Uterus (tissue), 4 donors: ENCODE measurements at places on chromosomes 12 and 14. TPM values are rescaled to one million over a fixed set of nuclear protein-coding genes. Genes with fewer than 3 reads are reported as not detected.

Gene KCNA5
- 2.7 TPM for total RNA-seq

Gene IGF1
- 3.6 TPM for total RNA-seq

Gene TESPA1
- total RNA-seq = not detected

Gene MYO1A
- total RNA-seq = 1.3 TPM

DNA sequence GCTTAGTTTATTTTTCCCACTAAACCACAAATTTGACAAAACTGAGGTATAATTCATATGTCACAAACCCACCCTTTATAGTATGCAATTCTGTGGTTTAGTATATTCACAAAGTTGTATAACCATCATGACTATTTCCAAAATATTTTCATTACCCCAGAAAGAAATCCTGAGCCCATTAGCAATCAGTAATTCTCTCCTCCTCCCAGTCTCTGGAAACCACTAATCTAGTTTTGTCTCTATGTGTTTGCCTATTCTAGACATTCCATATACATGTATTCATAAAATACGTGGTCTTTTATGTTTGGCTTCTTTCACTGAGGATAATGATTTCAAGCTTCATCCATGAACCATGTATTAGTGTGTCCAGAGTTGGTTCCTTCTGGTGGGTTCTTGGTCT lies 267.6 kb downstream of the AEBP2 start:
- H3K27me3 ChIP-seq = no peaks in the 10 kb centered on the region
- no peak overlapping the region for H3K4me3 ChIP-seq
- H3K4me1 ChIP-seq = no peaks in the 10 kb centered on the region
- H3K27ac ChIP-seq = no peak overlapping the region

Gene PLEKHG7
- total RNA-seq = not detected

- H3K27ac ChIP-seq = no peak overlapping the region
- no peak for DNase-seq
- H3K27me3 ChIP-seq = no peaks in the 10 kb centered on the region
- H3K4me1 ChIP-seq = no peaks in the 10 kb centered on the region
Measured at GRCh38 chr12:81570234-81570633, 188.9 kb downstream of the PPFIA2 start.

GRCh38 chr14:54599966-54600716 lies 33.2 kb downstream of the SAMD4A start:
- H3K4me3 ChIP-seq = no peak overlapping the region
- no peak for DNase-seq
- no peaks in the 10 kb centered on the region for H3K36me3 ChIP-seq

- H3K4me3 ChIP-seq = peak overlapping the region; percentile 40
- H3K27me3 ChIP-seq = no peaks in the 10 kb centered on the region
- H3K36me3 ChIP-seq = no peaks in the 10 kb centered on the region
- no peak overlapping the region for H3K27ac ChIP-seq
Measured at GRCh38 chr12:98456576-98457573, 58.5 kb upstream of the TMPO start.

- no peaks in the 10 kb centered on the region for H3K27me3 ChIP-seq
- H3K27ac ChIP-seq = no peak overlapping the region
- no peaks in the 10 kb centered on the region for H3K36me3 ChIP-seq
- no peak for DNase-seq
- no peaks in the 10 kb centered on the region for H3K4me1 ChIP-seq
Measured at GRCh38 chr14:100827101-100828021, 1.4 kb downstream of the MEG3 start.

DNA sequence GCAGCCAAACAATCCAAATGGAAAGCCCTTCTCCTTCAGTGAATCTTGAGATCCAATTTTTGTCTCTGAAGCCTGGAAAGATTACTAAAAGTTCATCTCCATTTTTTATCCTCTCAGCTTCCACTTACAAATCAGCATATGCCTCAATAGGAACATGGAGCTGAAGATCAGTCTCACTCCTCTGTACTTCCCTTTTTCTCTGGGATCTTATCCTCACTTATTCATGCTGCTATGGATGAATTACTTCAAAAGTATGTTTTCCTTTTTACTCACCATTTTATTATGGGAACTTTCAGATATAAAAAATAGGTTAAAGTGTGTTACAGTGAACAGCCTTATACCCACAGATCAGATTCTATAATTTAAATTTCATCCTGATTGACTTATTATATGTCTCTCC lies 14.4 kb upstream of the NTF3 start:
- DNase-seq = no peak
- H3K27ac ChIP-seq = no peak overlapping the region
- no peaks in the 10 kb centered on the region for H3K27me3 ChIP-seq
- H3K36me3 ChIP-seq = no peaks in the 10 kb centered on the region
- no peak overlapping the region for H3K4me3 ChIP-seq

GRCh38 chr12:1581973-1582708 lies 12.2 kb downstream of the FBXL14 start:
- H3K36me3 ChIP-seq = no peaks in the 10 kb centered on the region
- H3K4me1 ChIP-seq = no peaks in the 10 kb centered on the region
- H3K4me3 ChIP-seq = no peak overlapping the region
- H3K27me3 ChIP-seq = no peaks in the 10 kb centered on the region
- no peak overlapping the region for H3K27ac ChIP-seq
- no peak for DNase-seq

DNA sequence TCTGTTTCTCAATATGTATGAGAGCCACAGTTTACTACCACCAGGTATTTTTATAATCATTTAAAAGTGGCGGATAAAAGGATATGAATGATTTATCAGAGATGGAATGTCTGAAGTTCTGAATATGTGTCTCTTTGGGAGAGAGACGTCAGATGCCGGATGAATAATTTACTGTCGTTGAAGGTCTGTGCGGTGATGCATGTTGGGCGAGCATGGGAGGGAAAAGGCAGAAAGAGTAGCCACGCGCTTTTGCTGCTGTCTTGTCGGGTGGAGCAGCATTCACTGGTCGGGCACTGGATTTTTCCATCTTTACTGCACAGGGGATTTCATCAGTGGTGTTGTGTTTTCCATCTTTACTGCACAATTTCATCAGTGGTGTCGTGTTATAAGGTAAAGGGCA lies 65.6 kb downstream of the SYNE2 start:
- DNase-seq = no peak
- H3K27me3 ChIP-seq = no peaks in the 10 kb centered on the region
- no peak overlapping the region for H3K27ac ChIP-seq
- H3K4me1 ChIP-seq = peaks cover 4% of the 10 kb centered on the region
- no peaks in the 10 kb centered on the region for H3K36me3 ChIP-seq

GRCh38 chr14:81946834-81947798 lies 413.5 kb upstream of the SEL1L start:
- H3K27ac ChIP-seq = no peak overlapping the region
- no peak overlapping the region for H3K4me3 ChIP-seq
- no peak for DNase-seq
- no peaks in the 10 kb centered on the region for H3K27me3 ChIP-seq
- no peaks in the 10 kb centered on the region for H3K4me1 ChIP-seq
- H3K36me3 ChIP-seq = no peaks in the 10 kb centered on the region

- H3K4me1 ChIP-seq = peaks cover 4% of the 10 kb centered on the region
- no peaks in the 10 kb centered on the region for H3K27me3 ChIP-seq
- peak overlapping the region; percentile 74 for H3K4me3 ChIP-seq
- peak overlapping the region; percentile 100 for H3K27ac ChIP-seq
Measured at GRCh38 chr14:22870811-22871223, 723 bp upstream of the LRP10 start.

Gene ADAM21
- total RNA-seq = not detected

- DNase-seq = no peak
- H3K36me3 ChIP-seq = no peaks in the 10 kb centered on the region
- H3K4me1 ChIP-seq = no peaks in the 10 kb centered on the region
- peak overlapping the region; percentile 38 for H3K27ac ChIP-seq
- no peak overlapping the region for H3K4me3 ChIP-seq
Measured at GRCh38 chr14:22898302-22899090, 15.5 kb downstream of the REM2 start.

GRCh38 chr12:40153432-40153831 lies 47.6 kb upstream of the SLC2A13 start:
- no peak overlapping the region for H3K4me3 ChIP-seq
- H3K36me3 ChIP-seq = no peaks in the 10 kb centered on the region
- H3K27me3 ChIP-seq = no peaks in the 10 kb centered on the region
- no peak for DNase-seq
- no peaks in the 10 kb centered on the region for H3K4me1 ChIP-seq
- no peak overlapping the region for H3K27ac ChIP-seq

Gene GDF3
- not detected for total RNA-seq

Gene TSHR
- 0.62 TPM for total RNA-seq

Gene PRH2
- not detected for total RNA-seq

Gene LRP1
- total RNA-seq = 361 TPM

DNA sequence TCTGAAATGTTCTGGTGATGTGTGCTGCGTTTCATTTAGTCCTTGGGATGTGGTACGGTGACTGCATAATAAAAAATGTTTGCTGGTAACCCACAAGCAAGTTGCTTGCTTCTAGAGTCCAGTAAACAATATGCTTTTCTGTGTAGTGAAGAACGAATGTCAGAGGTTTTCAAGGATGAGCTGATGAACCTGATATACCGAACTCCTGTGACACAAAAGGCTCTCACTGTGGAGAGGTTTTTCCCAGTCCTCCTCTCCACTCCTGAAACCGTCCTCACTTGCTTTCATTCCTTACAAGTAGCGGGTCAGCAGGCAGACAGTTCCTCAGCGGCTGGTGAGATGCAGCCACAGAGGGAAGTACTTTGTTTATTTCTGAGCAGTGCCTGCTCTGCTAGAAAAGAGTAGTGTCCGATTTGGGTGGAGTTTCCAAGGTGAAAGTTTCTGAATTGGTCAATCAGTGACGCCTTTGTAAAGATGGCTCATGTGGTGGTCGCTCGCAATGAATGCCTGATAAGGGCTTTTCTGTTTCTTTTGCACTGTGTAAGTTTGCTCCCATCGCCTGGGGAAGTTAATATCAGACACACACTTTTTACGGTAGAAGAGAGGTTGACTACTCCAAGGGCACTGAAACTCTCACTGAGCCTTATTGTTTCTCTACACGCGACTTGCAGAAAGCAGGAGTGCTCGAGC lies 3.0 kb downstream of the ETV6 start:
- peak overlapping the region; percentile 88 for H3K4me3 ChIP-seq
- H3K4me1 ChIP-seq = peaks cover 6% of the 10 kb centered on the region
- H3K36me3 ChIP-seq = no peaks in the 10 kb centered on the region
- peak; percentile 34 for DNase-seq
- H3K27me3 ChIP-seq = no peaks in the 10 kb centered on the region
- peak overlapping the region; percentile 49 for H3K27ac ChIP-seq

GRCh38 chr14:21987937-21988336 lies 314.3 kb upstream of the OR4E1 start:
- H3K27ac ChIP-seq = no peak overlapping the region
- no peaks in the 10 kb centered on the region for H3K4me1 ChIP-seq
- no peak for DNase-seq
- no peak overlapping the region for H3K4me3 ChIP-seq
- H3K27me3 ChIP-seq = no peaks in the 10 kb centered on the region

DNA sequence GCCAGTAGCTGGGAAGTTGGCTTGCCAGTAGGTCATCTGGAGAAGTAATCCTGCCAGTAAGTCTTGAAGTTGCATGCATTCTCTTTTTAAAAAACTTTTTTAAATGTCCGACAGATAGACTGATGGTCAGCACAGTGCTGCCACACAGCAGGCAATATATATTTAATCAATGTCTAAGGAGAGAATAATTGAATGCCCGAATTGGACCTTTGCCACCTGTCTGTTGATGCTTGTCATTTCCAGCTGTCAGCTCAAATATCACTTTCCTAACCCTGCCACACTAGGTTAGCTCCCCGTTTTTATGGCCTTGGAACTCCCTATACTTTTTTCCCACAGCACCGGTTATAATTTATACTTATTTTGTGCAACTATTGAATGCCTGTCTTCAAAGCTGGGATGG lies 2.1 kb upstream of the SLC15A4 start:
- H3K36me3 ChIP-seq = no peaks in the 10 kb centered on the region
- DNase-seq = no peak
- H3K4me3 ChIP-seq = no peak overlapping the region
- no peak overlapping the region for H3K27ac ChIP-seq
- H3K4me1 ChIP-seq = peaks cover 17% of the 10 kb centered on the region
- no peaks in the 10 kb centered on the region for H3K27me3 ChIP-seq
